Transverse colon (tissue), 4 donors: ENCODE measurements at places on chromosomes 1 and 21.

DNA sequence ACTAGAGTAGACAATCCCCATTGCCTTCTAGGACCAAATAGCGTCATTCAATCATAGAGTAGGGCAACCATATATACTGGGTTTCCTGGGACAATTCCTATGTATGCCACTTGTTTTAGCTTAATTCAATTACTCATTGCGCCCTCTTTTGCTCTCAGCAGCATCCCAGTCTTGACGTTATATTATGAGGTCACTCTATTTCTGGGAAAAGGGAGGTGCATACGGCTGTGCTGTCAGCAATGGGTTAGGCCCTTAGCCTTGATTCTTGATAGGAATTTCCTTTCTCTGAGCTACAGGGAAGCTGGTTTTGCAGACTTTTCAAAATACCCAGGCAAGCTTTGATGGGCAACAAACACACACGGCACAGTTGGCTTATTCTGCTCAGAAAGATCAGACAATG lies 4.4 kb upstream of the KAZN start:
- no peak for DNase-seq
- peaks cover 21% of the 10 kb centered on the region for H3K27me3 ChIP-seq
- H3K36me3 ChIP-seq, result no peaks in the 10 kb centered on the region
- H3K4me3 ChIP-seq, result no peak overlapping the region
- no peaks in the 10 kb centered on the region for H3K4me1 ChIP-seq
- no peak overlapping the region for H3K27ac ChIP-seq

- no peak overlapping the region for H3K4me3 ChIP-seq
- peak overlapping the region; percentile 85 for H3K27ac ChIP-seq
- peak; percentile 54 for DNase-seq
- H3K36me3 ChIP-seq, result peaks cover 43% of the 10 kb centered on the region
Measured at GRCh38 chr1:32939655-32940371, 24.8 kb downstream of the RNF19B start.

DNA sequence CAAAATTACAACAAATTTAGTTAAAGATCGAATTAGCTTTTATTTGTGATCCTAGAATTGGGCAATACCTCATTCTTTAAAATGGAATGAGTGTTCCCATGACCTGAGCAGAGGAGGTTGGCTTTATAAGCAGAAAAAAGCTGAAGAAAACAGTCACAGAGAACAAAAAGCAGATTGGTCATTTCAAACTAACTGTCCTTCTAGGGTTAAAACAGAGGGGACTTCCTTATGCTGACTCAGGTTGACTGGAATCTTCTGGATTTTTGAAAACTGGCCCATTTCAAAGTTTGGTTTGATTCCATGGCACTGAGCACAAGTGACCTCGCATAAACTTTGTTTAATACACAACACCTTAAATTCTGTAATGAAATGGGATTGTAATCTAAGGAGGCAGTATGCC lies 17.6 kb downstream of the NFASC start:
- H3K36me3 ChIP-seq, result no peaks in the 10 kb centered on the region
- peaks cover 24% of the 10 kb centered on the region for H3K4me1 ChIP-seq
- no peaks in the 10 kb centered on the region for H3K27me3 ChIP-seq
- no peak for DNase-seq
- no peak overlapping the region for H3K4me3 ChIP-seq

- no peaks in the 10 kb centered on the region for H3K27me3 ChIP-seq
- no peak overlapping the region for H3K27ac ChIP-seq
- DNase-seq, result no peak
- H3K4me1 ChIP-seq, result no peaks in the 10 kb centered on the region
- H3K4me3 ChIP-seq, result no peak overlapping the region
Measured at GRCh38 chr1:198018529-198018928, 101.4 kb downstream of the LHX9 start.

DNA sequence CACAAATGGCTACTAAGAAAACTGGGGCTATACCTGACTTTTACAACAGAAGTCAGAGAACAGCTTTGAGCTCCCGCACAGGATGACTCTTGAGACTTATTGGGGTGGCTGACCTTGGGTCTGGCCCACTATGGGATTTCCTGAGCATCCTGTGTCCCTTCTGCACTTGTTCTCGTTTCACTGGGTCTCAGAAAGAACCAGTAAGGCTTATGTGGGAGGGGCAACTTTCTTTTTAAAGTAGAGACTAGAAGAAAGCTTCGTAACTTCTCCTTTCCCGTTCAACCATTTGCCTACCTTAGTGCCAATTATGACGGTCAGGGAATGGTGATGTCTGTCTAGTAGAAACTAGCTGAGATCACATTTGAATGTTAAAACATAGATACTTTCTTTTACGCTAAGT lies 59.5 kb upstream of the C1orf105 start:
- peaks cover 38% of the 10 kb centered on the region for H3K4me1 ChIP-seq
- no peak for DNase-seq
- H3K4me3 ChIP-seq, result no peak overlapping the region

DNA sequence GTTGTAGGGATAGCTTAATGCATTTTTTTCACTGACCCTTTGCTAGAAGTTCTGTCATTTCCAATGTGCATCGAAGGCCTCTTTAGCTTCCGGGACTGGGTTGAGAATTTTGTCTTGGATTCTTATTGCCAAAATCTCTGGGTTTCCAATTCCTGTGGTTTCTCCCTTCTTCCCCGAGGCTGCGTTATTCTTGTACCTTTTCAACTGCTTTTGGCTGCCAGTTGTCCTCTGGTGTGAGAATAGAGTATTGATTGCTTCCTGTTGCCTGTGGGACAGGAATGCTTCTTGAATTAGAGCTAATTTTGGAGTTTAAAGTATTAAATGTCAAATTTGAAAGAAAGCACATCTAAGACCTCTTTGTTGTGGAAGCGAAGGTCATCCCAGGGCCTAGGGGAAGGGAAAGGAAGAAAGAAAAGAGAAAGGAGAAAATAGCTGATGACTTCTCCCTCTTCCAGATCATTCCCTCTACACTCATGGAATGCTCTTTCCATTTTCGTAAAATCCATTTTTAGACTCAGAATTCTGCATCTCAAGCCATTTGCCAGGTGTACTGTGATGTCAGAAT lies 21.1 kb downstream of the HUNK start:
- H3K4me3 ChIP-seq, result no peak overlapping the region
- no peak for DNase-seq
- H3K4me1 ChIP-seq, result peaks cover 10% of the 10 kb centered on the region
- H3K36me3 ChIP-seq, result no peaks in the 10 kb centered on the region
- peak overlapping the region; percentile 14 for H3K27ac ChIP-seq

DNA sequence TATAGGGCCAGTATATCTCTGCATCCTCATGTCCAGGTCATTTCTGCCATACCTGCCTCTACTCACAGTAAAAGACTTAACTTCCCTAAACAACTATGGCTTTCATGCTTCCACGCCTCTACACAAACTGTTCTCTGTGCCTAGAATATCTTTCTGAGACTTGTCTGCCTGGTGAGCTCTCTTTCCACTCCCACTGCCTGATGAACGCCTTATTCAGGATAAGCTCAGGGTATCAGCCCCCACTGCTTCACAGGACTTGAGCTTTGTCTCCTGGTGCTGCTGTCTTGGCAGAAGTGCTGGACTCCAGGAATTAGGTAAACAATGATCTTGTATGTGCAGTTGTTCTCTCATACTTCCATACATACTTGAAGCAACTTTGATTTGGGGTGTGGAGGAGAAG lies 4.8 kb upstream of the DDX20 start:
- no peak for DNase-seq
- no peaks in the 10 kb centered on the region for H3K27me3 ChIP-seq
- no peak overlapping the region for H3K27ac ChIP-seq
- no peaks in the 10 kb centered on the region for H3K4me1 ChIP-seq
